ENCODE measurements at places on chromosomes 1 and 21.

GRCh38 chr1:202004711-202005110 is 5.7 kb upstream of the ELF3 start:
- H3K4me1 ChIP-seq = no peaks in the 10 kb centered on the region
- no peak overlapping the region for H3K4me3 ChIP-seq
- H3K36me3 ChIP-seq = peaks cover 12% of the 10 kb centered on the region
- no peak overlapping the region for H3K27ac ChIP-seq
- no peaks in the 10 kb centered on the region for H3K27me3 ChIP-seq

DNA sequence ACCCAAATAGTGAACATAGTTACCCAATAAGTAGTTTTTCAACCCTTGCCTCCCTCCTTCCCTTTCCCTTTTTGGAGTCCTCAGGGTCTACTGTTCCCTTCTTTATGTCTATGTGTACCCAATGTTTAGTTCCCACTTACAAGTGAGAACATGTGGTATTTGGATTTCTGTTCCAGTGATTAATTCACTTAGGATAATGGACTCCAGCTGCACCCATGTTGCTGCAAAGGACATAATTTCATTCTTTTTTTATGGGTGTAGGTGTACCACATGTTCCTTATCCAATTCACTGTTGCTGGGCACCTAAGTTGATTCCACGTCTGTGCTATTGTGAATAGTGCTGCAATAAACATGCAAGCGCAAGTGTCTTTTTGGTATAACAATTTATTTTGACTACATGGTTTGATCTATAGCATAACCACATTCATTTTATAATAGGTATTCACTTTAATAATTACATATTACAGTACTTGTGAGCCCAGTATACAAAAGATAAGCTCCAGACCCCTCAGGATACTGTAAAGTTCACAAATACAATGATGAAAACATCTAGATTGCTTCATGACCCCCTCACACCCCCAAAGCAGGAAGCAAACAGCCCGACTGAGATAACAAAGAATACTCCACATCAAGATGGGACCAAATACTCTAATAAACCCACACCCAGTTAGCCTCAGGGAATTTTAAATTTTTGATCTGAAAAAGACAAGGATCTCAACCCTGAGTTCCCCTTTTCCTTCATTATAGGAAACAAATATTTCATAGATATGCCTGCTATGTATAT is 45.3 kb downstream of the PUM1 start:
- no peaks in the 10 kb centered on the region for H3K36me3 ChIP-seq
- no peak for DNase-seq
- H3K4me3 ChIP-seq = no peak overlapping the region
- H3K27ac ChIP-seq = no peak overlapping the region
- H3K27me3 ChIP-seq = no peaks in the 10 kb centered on the region

DNA sequence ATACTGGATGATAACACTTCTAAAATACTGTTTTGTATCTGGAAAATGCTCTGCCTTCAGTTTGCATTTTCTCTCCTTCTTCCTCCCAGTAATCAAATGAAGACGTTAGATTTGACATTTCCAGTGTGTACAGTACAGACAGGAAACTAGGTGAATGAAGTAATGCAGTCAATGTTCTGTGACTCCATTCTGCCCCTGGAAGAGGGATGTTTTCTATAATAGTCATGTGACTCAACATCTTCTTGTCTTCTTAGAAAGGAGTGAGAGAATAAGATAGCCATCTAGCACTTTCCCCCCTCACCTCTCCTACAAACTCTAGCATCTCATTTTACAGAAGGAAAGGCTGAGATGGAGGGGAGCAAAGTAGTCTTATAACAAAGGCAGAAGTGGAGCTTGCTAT is 77.6 kb downstream of the DDR2 start:
- no peaks in the 10 kb centered on the region for H3K36me3 ChIP-seq
- H3K27ac ChIP-seq = no peak overlapping the region
- no peak overlapping the region for H3K4me3 ChIP-seq
- no peaks in the 10 kb centered on the region for H3K27me3 ChIP-seq
- DNase-seq = no peak

GRCh38 chr1:106178791-106179190 is 877.7 kb upstream of the PRMT6 start:
- DNase-seq = no peak
- H3K27ac ChIP-seq = no peak overlapping the region
- no peaks in the 10 kb centered on the region for H3K27me3 ChIP-seq
- H3K4me1 ChIP-seq = no peaks in the 10 kb centered on the region

- H3K36me3 ChIP-seq = no peaks in the 10 kb centered on the region
- no peak overlapping the region for H3K4me3 ChIP-seq
- H3K27ac ChIP-seq = no peak overlapping the region
- peaks cover 2% of the 10 kb centered on the region for H3K4me1 ChIP-seq
- no peaks in the 10 kb centered on the region for H3K27me3 ChIP-seq
Observed at GRCh38 chr1:206885341-206886060, 11.7 kb upstream of the IL24 start.

GRCh38 chr21:36255663-36256062 is 64.3 kb upstream of the MORC3 start:
- no peaks in the 10 kb centered on the region for H3K27me3 ChIP-seq
- H3K4me1 ChIP-seq = no peaks in the 10 kb centered on the region
- no peaks in the 10 kb centered on the region for H3K36me3 ChIP-seq
- no peak for DNase-seq

DNA sequence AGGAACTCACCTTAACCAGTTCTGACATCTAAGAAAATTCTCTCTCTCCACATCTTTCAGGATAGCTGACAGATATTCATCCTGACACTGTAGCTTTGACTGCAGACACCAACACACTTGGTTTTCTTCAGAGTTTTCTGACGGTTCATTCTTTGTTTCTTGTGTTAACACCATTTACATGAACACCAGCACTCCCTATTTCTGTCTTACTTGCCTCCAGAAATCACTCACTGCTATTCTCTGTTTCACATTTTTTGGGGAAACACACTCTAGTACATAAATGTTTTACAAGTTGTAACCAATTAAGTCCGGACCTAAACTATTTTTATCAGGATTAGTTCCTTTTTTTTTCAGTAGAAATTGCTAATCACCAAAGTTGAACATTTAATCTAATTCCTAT is 15.4 kb downstream of the FLVCR1 start:
- no peak overlapping the region for H3K27ac ChIP-seq
- no peak overlapping the region for H3K4me3 ChIP-seq
- peaks cover 2% of the 10 kb centered on the region for H3K36me3 ChIP-seq
- H3K27me3 ChIP-seq = no peaks in the 10 kb centered on the region

- H3K36me3 ChIP-seq = no peaks in the 10 kb centered on the region
- no peaks in the 10 kb centered on the region for H3K4me1 ChIP-seq
- H3K4me3 ChIP-seq = no peak overlapping the region
- H3K27ac ChIP-seq = no peak overlapping the region
- no peaks in the 10 kb centered on the region for H3K27me3 ChIP-seq
Observed at GRCh38 chr21:35658242-35658641, 402.1 kb downstream of the SETD4 start.

DNA sequence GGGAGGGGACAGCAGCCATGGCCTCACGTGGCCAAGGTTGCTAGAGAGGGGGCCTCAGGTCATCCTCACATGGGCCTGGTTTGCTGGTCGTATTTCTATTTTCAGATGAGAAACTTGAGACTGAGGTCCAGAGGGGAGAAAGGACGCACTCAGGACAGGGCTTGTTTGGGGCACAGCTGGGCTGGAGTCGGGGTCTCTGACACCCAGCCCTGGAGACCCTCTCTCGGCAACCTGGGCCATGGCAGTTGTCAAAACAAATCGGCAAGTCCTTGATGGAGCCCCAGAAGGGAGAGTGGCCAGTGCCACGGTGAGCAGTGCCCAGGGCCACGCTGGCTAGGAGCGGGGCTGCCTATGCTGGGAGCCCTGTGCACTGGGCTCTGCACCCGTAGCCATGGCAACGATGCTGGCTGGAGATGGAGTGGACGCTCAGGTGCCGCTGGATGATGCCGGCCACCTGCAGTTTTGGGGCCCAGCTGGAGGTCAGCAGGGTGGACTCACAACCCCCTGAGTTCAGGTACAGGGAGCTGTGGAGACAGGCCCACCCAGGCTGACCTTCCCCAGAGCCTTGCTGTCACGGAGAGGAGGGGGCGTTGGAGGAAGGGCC is 11.1 kb downstream of the LRRC3 start:
- no peak overlapping the region for H3K27ac ChIP-seq
- peaks cover 17% of the 10 kb centered on the region for H3K27me3 ChIP-seq
- H3K4me3 ChIP-seq = no peak overlapping the region
- no peaks in the 10 kb centered on the region for H3K4me1 ChIP-seq
- no peak for DNase-seq
- H3K36me3 ChIP-seq = no peaks in the 10 kb centered on the region

- no peaks in the 10 kb centered on the region for H3K27me3 ChIP-seq
- no peak overlapping the region for H3K4me3 ChIP-seq
- no peak for DNase-seq
Observed at GRCh38 chr1:185957441-185958363, 223.5 kb downstream of the HMCN1 start.

DNA sequence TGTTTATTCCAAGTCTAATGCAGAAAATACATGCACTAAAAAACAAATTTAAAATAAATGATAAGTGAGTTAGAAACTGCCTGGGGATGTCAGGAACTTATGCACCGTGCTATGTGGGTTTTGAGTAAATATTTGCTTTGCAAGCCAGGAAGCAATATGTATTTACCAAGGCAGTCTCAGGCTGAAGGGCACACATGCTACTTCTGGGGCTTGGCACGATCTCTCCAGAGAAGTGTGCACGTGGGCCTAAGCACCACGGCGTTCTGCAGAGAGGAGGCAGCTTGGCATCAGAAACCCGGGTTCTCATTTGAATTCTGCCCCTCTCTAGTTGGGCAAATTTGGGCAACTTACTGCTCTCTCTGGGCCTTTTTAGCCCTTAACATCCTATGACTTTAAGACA is 72.6 kb upstream of the ROR1 start:
- no peaks in the 10 kb centered on the region for H3K36me3 ChIP-seq

- H3K36me3 ChIP-seq = no peaks in the 10 kb centered on the region
- H3K27me3 ChIP-seq = no peaks in the 10 kb centered on the region
- no peak for DNase-seq
- peaks cover 8% of the 10 kb centered on the region for H3K4me1 ChIP-seq
- H3K4me3 ChIP-seq = peak within 1 kb of the TSS; percentile 67
Observed at GRCh38 chr1:89125913-89126580, at the start of gene GBP2. TSS of gene GBP2 (minus strand) at chr1:89126114. CDS start at chr1:89121966, 4,148 bp downstream.

DNA sequence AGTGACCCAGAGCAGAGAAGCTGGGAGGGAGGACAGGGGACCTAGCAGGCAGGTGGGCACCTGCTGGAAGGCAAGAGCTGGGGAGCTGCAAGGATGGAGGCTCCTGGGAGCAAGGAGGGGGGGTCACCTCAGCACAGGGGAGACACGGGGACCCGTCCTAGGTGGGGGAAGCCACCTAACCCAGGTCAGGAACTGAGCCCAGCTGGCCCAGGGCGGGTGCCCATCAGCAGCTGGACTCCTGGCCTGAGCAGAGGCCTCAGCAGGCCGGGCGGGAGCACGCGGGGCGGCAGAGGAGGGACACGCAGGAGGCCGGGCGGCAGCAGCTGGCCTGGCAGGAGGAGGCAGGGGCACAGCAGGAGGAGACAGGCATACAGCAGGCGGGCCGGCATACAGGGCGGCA is 949 bp downstream of the KRTAP10-1 start:
- H3K36me3 ChIP-seq = no peaks in the 10 kb centered on the region
- no peak for DNase-seq
- H3K27me3 ChIP-seq = no peaks in the 10 kb centered on the region
- H3K4me3 ChIP-seq = no peak overlapping the region
- H3K27ac ChIP-seq = no peak overlapping the region

DNA sequence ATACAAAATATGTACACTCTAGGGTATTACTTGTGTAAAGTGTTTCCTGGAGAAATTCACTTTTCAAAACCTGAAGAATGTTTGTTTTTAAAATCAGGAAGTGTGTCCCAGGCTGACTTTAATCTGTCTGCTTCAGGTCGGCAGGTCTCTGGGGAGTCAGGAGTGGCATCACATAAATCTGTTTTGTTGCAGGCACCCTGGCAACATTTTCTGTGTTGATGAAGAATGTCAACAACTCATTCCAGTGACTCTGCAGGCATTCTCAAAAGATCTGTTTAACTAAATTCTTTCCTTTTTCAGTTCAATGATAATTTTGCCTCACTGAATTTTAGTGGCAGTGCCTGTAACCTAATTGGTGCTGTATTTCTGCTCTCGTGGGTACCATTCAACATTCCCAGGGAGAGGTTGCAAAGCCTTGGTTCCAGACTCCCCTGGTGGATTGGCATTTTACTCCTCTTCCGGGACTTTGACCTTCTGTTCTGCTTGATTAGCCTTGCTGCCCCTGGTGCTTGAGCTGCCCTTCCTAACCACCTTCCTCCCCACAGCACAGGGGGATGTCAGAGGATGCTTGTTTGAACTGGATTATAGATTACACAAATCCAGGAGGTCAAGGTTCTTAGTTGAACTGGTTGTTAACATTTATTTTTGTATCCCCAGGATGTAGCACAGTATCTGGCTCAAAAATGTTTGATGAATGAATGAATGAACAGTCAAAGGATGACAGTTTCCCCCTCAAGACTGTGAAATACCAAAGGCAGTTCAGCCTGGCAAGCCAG is 55.4 kb upstream of the LPGAT1 start:
- no peaks in the 10 kb centered on the region for H3K27me3 ChIP-seq
- no peak for DNase-seq
- H3K27ac ChIP-seq = no peak overlapping the region
- no peaks in the 10 kb centered on the region for H3K4me1 ChIP-seq
- no peak overlapping the region for H3K4me3 ChIP-seq

GRCh38 chr1:116129537-116129936 is 18.3 kb downstream of the MAB21L3 start:
- H3K4me3 ChIP-seq = no peak overlapping the region
- no peak for DNase-seq
- no peak overlapping the region for H3K27ac ChIP-seq
- H3K27me3 ChIP-seq = no peaks in the 10 kb centered on the region
- H3K4me1 ChIP-seq = no peaks in the 10 kb centered on the region

GRCh38 chr1:25732821-25733220 is 67.2 kb upstream of the SELENON start:
- no peak overlapping the region for H3K4me3 ChIP-seq
- H3K27ac ChIP-seq = no peak overlapping the region
- no peak for DNase-seq
- peaks cover 27% of the 10 kb centered on the region for H3K4me1 ChIP-seq

GRCh38 chr1:59020151-59020997 is 236.5 kb upstream of the JUN start:
- no peaks in the 10 kb centered on the region for H3K27me3 ChIP-seq
- H3K36me3 ChIP-seq = no peaks in the 10 kb centered on the region
- peak; percentile 58 for DNase-seq
- peak overlapping the region; percentile 83 for H3K27ac ChIP-seq
- H3K4me3 ChIP-seq = peak overlapping the region; percentile 49

DNA sequence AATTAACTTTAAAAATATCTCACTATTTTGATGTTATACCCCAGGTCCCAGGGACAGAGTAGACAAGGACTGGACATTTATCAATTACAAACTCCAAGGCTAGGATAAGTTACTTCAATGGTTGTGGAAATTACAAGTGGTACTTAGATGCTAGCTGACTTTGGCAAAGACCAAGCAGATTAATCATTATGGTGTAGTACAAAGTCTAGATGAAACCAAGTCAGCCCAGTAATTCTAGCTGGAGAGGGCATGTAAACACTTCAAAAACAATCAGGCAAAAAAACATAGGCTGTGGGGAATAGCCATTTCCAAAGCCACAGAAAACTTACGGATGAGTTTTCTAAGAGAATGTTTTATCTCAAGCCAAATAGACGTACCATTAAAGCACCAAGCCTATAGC is 124.5 kb downstream of the TSEN15 start:
- no peaks in the 10 kb centered on the region for H3K4me1 ChIP-seq
- H3K36me3 ChIP-seq = no peaks in the 10 kb centered on the region
- H3K27me3 ChIP-seq = no peaks in the 10 kb centered on the region
- no peak overlapping the region for H3K4me3 ChIP-seq
- no peak for DNase-seq
- H3K27ac ChIP-seq = no peak overlapping the region

GRCh38 chr1:20931930-20932436 is 144.9 kb upstream of the HP1BP3 start:
- peaks cover 6% of the 10 kb centered on the region for H3K4me1 ChIP-seq
- DNase-seq = no peak
- no peaks in the 10 kb centered on the region for H3K27me3 ChIP-seq
